Thoracic aorta (tissue), 2 donors: ENCODE measurements at places on chromosomes 6 and 20. TPM values are rescaled to one million over a fixed set of nuclear protein-coding genes. Genes with fewer than 3 reads are reported as not detected.

DNA sequence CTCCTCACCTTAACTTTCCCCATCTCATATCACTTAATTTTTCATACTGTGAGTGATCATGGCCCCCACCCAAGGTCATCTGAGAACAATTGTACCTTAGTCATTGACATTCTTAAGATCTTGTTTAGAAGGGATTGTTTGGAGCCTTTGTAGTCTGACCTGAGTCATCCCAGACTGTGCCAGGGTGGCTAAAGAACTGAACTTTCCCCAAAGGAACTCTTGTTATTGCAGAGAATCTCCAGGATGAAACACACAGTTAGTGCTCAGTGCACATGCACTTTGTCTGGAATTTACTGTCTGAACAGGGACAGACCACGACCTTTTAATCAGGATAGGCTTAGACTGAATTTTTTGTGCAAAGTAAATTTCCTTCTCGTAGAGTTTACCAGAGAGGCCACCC is 112.6 kb upstream of the CCN2 start:
- no peak overlapping the region for H3K4me3 ChIP-seq
- no peak overlapping the region for H3K27ac ChIP-seq
- no peaks in the 10 kb centered on the region for H3K36me3 ChIP-seq

GRCh38 chr6:14984519-14984853 is 261.4 kb upstream of the JARID2 start:
- no peaks in the 10 kb centered on the region for H3K4me1 ChIP-seq
- no peak overlapping the region for H3K4me3 ChIP-seq
- no peak for DNase-seq
- no peaks in the 10 kb centered on the region for H3K27me3 ChIP-seq
- H3K36me3 ChIP-seq, result no peaks in the 10 kb centered on the region
- no peak overlapping the region for H3K27ac ChIP-seq

ZBTB22 gene
- total RNA-seq, result 29.5 TPM

TCF15 gene
- not detected for total RNA-seq

DNA sequence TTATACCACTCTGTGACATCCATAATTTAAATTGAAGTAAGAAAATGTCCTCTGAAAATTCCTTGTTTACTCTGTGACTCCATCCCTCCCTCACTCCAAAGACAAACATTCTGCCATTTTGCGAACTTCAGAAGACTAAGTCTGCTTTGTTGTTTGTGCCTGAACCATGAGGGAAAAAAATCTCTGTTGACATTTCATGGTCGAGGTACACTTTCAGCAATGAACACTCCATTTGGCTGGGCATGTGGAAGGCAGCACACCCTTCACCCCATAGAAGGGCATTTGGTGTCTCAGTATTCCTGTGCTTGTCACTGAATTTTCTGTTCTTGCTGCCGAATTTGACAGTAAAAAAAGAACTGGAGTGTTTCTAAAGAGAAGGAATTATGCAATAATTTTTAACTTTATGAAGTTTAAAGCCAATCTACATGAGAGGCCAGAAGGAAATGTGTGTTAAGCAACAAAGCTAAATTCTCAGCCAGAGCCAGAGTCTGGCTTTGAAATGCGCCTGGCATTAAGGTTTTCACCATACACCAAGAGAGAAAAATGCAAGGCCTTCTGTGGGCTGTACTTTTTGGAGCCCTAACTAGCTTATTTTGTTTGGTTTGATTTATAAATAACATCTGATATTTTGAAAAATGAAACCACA is 4.7 kb upstream of the PBOV1 start:
- DNase-seq, result no peak
- no peak overlapping the region for H3K4me3 ChIP-seq
- no peaks in the 10 kb centered on the region for H3K36me3 ChIP-seq

DNA sequence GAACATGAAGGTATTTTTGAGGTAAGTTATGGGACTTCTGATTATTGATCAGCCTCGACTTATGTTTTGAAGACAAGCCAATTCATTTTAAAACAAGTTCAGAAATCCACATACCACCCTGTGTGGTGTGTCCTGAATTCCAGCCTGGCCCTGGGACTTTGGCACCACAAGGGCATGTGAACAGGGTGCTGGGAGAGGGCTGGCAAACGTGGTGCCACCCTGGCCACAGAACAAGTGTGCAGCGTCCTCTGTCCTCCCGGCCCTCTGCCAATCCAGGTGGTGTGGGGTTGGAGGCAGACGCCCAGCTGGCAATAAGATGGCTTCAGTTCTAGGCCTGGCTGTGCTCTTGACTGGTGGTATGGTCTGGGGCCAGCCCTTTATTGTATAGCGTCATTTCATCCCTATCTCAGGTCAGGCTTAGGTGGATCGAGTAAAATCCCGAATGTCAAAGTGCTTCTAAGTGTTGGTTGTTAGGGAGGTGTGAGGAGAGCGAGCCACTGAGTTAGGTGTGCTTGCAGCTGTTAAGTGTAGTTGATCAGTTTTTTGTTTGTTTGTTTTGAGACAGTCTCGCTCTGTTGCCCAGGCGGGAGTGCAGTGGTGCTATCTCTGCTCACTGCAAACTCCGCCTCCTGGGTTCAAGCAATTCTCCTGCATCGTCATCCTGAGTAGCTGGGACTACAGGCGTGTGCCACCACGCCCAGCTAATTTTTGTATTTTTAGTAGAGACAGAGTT is 84.2 kb downstream of the RNF144B start:
- DNase-seq, result no peak
- no peak overlapping the region for H3K4me3 ChIP-seq
- H3K4me1 ChIP-seq, result peaks cover 25% of the 10 kb centered on the region
- H3K36me3 ChIP-seq, result no peaks in the 10 kb centered on the region
- no peaks in the 10 kb centered on the region for H3K27me3 ChIP-seq

- H3K27ac ChIP-seq, result no peak overlapping the region
- no peak for DNase-seq
- no peaks in the 10 kb centered on the region for H3K36me3 ChIP-seq
- H3K4me3 ChIP-seq, result no peak overlapping the region
- peaks cover 17% of the 10 kb centered on the region for H3K4me1 ChIP-seq
Observed at GRCh38 chr20:10877342-10877741, 203.5 kb upstream of the JAG1 start.

ID1 gene
- 310 TPM for total RNA-seq

PLA2G7 gene
- total RNA-seq, result 0.27 TPM

DNA sequence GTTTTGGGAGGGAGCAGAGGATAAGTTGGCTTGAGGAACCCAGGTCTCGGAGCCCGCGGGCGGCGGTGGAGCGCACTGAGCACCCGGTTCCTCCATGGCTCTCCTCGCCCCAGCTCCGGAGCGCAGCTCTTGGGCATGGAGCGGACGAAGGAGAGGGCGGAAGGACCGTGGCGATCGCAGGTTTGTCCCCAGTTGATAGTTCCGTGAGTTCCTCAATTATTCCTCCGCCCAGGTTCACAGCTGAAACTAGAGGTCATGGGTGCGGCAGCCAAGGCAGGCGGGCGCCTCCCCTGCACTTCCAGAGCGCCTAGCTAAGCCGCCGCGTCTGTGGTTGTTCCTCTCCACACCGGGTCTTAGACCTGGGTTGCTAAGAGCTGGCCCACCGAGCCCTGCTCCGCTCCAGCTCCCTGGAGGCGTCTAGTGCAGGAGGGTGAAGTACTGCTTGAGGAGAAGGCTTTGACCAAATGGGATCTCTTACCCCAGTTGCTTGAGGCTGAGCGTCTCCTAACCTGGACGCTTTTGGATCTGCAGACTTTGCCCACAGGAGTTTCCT is at the start of gene HTR1B:
Gene HTR1B (minus strand): TSS at position 184 of the 553 bp plus-strand sequence. CDS start 88 bp downstream, at position 96.
- peak within 1 kb of the TSS; percentile 82 for H3K27ac ChIP-seq
- peaks cover 22% of the 10 kb centered on the region for H3K4me1 ChIP-seq
- DNase-seq, result no peak
- no peaks in the 10 kb centered on the region for H3K27me3 ChIP-seq

DNA sequence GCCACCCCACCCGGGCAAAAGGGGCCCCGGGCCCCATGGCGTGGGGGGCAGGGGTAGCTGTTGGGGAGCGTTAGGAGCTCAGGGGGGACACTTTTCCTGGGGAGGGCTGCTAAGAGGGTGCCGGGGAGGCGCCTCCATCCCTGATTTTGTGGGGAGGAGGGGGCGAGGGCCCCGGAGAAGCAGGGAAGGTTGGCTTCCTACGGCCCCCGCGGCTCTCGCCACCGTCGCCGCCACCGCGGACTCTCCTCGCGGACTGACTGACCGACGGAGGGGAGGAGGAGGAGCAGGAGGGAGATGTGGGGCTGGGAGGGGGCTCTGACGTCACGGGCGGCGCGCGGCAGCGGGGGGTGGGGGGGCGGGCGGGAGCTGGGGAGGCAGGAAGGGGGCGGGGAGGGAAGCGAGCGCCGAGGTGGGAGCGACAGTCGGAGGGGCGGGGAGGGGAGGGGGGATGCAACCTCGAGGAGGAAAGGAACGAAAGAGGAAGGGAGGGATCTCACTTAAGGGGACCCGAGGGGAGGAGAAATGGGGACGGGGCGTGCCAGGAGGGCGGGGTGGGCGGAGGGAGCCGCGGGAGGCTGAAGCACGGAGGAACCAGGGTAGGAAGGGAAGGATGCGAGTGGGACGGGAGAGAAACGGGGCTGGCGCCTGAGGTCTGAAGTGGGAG is 5.1 kb downstream of the GABBR1 start:
- DNase-seq, result peak; percentile 42
- H3K27ac ChIP-seq, result peak overlapping the region; percentile 64
- no peaks in the 10 kb centered on the region for H3K27me3 ChIP-seq
- peaks cover 43% of the 10 kb centered on the region for H3K4me1 ChIP-seq
- H3K4me3 ChIP-seq, result peak overlapping the region; percentile 74

DNA sequence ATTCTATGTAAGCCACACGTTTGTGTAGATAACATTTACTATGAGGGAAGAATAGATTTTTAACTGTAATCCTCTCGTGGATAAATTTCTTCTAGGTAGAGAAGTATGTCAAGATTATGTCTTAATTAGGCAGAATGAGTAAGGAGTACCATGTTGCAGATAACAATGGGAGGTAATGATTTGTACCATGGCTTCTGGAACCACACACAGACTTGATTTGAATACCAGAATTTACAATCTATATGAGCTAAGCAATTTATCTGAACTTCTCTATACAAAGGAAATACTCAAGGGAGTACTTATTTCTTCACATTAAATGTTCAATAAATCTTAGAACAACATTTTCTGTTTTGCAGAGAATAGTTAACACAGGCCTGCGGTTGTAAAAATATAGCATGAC is 51.5 kb downstream of the RPS12 start:
- no peak overlapping the region for H3K27ac ChIP-seq
- no peak overlapping the region for H3K4me3 ChIP-seq
- H3K27me3 ChIP-seq, result no peaks in the 10 kb centered on the region
- H3K4me1 ChIP-seq, result no peaks in the 10 kb centered on the region
- no peak for DNase-seq

- H3K27me3 ChIP-seq, result no peaks in the 10 kb centered on the region
- no peaks in the 10 kb centered on the region for H3K36me3 ChIP-seq
- no peak for DNase-seq
- no peak overlapping the region for H3K27ac ChIP-seq
Observed at GRCh38 chr6:25181923-25182322, 97.3 kb upstream of the CARMIL1 start.
